Stimulated activated CD4-positive, alpha-beta T cell treated with anti-CD3 and anti-CD28 coated beads, Interleukin-1b, Interleukin-23, amount 100 ng/mL, for 4 hours (primary cell): ENCODE measurements at places on chromosomes 7 and 10.

GRCh38 chr7:98978672-98979071, 100.3 kb downstream of the TRRAP start:
- DNase-seq = no peak

DNA sequence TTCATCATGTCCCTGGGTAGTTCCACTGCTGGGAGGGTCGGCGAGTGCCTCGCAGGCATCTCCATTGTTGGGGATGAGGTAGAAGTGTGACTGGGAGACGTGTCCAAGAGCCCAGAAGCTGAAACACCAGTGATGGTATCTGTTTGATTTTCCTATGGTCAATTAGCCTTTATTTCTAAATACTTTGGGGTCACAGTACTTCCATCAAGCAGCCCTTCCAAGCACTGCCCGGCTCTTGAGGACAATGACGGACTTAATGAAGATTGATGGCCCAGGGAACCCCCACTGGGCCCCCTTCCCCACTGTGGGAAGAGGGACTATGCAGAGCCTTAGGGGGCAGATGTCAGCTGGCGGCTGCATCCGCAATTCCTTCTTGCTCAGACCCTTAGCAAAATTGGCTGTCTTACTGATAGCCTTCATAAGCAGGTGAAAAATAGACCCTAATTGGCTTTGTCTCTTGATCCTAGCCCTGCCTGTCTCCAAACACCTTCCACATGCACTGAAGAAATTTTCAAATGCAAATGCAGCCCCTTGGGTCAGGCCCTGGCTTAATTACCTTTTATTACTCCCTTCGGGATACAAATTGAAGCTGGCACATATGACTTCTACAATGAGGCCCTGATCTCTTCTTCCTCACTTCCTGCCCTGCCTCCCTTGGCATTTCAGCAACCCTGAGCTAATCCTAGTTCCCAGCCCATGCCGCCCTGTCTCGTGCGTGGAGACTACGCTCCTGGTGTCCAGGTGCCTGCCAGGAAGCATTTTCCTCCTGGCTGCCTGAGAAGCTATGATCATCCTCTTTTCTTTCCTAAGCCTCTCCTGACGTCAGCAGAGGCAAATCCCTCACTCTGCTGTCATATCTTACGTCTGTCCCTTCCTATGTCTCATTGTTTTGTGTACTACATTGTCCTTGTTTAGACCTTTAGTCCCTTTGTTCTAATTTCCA, 124.5 kb upstream of the GDF10 start:
- no peak for DNase-seq

DNA sequence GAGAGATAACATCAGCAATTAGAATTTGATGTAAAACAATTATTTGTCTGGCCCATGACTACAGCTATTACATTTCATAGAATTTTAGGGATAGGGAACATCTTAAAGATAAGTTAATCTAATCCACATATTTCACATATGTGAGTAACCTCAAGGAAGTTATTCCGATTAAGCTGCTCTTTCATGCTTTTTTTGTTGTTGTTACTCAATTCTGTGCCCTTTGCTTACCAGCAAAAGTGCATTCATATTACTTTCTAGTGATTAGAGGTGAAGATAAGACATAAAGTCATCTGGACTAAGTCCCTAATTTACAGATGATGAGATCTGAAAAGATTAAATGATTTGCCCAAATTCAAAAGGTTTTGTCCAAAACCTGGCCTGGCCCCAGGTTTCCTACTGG, 40.9 kb upstream of the SRI start:
- DNase-seq = no peak

DNA sequence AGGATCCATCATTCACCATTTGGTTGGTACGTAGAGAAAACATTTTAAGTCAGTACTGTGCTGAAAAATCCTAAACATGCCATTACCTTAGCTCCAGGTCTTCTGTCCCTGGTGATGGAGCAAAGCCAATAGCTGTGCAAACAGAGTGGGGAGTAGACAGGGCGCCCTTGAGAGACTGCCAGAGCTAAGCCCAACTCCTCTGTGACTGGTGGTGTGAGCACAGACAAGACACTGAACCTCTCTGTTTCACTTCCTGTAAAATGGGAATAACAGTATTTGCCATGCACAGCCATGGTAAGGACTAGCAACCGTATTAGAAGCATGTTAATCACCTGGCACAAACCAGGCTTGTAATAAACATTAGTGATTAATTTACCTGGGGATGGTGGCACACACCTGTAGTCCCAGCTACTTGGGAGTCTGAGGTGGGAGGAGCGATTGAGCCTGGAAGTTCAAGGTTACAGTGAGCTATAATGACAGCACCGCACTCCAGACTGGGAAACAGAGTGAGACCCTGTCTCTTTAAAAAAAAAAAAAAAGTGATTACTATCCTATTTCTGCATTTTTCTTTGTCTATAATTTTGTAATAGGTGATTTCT, 28.7 kb downstream of the LYZL1 start:
- no peak for DNase-seq

- DNase-seq = no peak
Observed at GRCh38 chr10:122381680-122382079, 7.2 kb downstream of the PLEKHA1 start.
